ENCODE measurements at places on chromosomes 11 and 22. TPM values are rescaled to one million over a fixed set of nuclear protein-coding genes. Genes with fewer than 3 reads are reported as not detected.

The CHADL gene
- 3.1 TPM for total RNA-seq

The BEST1 gene
- 0.44 TPM for total RNA-seq

The SSH3 gene
- total RNA-seq, result 56.9 TPM

The AGBL2 gene
- 6.1 TPM for total RNA-seq

The DNAJB7 gene
- not detected for total RNA-seq

The MMP8 gene
- total RNA-seq, result not detected

- H3K27ac ChIP-seq, result no peak overlapping the region
- peak overlapping the region; percentile 98 for H3K4me3 ChIP-seq
These were observed 1.9 kb downstream of the ZFTA start for GRCh38 chr11:63766531-63767235.

- H3K27me3 ChIP-seq, result peaks cover 9% of the 10 kb centered on the region
- H3K27ac ChIP-seq, result no peak overlapping the region
- H3K36me3 ChIP-seq, result no peaks in the 10 kb centered on the region
- no peak for DNase-seq
- no peak overlapping the region for H3K4me3 ChIP-seq
These were observed 63.4 kb downstream of the ST3GAL4 start for GRCh38 chr11:126418887-126419286.

DNA sequence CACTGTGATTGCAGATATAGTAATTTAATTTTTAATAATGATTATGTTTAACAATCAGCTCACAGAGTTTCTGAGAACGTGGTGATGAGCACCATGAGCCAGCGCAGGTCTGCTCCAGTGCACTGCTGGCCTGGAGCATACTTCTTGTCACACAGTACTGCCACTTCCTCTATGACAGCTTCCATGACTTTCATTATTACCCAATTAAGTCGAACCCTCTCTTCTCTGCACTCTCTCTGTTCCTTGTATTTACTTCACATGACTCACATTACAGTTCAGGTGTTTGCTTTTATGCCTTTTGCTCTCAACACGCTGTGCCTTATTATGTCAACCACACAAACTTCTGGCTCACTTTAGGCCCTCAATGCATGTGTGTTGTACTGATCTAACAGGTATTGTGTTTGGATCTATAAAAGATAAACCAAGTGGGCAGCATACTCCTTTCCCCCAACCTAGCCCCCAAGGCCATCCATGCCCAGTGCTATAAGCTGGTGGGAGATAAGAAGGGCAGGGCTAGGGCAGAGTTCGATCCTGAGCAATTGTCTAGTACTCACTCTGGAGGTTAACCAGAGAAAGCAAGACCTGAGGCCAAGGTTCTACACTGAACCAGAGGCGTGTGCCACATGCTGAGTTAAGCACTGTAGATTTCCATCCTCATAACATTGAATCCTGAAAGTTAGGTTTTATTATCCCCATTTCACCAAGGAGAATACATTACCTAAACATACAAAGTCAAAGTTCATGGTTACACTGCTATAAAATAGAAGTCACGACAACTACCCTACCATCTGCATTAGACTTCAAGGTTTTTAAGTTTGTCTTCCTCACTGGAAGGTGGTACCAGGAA lies 356.5 kb downstream of the INSC start:
- peaks cover 4% of the 10 kb centered on the region for H3K27me3 ChIP-seq
- H3K27ac ChIP-seq, result no peak overlapping the region

GRCh38 chr22:40499209-40499623 lies 128.8 kb downstream of the SGSM3 start:
- H3K4me3 ChIP-seq, result no peak overlapping the region
- peak overlapping the region; percentile 68 for H3K27ac ChIP-seq
- H3K36me3 ChIP-seq, result peaks cover 9% of the 10 kb centered on the region

DNA sequence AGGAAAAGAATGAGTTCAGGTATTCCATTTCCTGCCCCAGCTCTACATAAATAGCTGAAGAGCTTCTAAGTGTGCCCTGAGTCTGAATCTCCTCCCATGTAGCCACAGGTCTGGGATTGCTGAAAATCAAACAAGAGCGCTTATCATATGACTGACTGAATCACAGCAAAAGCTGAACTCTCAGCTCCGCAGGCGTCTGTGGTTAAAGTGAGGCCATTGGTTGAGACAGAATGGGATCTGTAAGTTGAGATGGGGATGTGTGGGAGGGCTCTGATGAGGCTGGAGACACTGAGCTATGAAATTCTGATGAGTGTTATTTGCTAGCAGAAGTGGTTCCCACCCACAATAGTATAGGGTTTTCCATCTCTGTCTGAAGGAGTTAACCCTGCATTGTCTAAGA lies 637.0 kb downstream of the OPCML start:
- DNase-seq, result no peak
- peaks cover 6% of the 10 kb centered on the region for H3K4me1 ChIP-seq
- H3K27me3 ChIP-seq, result peaks cover 9% of the 10 kb centered on the region
- no peaks in the 10 kb centered on the region for H3K36me3 ChIP-seq

DNA sequence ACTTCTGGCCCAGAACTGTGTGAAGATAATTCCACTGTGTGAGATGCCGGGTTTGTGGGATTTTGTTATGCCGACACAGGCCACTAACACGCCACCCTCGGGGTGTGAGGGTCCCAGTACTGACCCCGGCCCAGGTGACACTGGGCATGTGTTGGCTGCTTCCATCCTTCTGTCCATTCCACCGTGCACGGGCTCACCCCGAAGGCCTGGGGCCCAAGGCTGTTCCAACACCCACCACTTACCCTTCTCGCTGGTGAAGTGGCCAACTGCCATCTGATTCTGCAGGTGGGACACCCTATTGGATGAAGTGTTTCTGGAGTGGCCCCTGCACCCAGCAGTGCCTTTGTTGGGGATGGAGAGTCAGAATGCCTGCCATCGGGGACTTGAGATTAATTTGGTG lies 1307.5 kb downstream of the BRD1 start:
- H3K36me3 ChIP-seq, result no peaks in the 10 kb centered on the region
- H3K27ac ChIP-seq, result no peak overlapping the region
- no peak overlapping the region for H3K4me3 ChIP-seq
- peaks cover 4% of the 10 kb centered on the region for H3K4me1 ChIP-seq

GRCh38 chr11:96188243-96189006 lies 154.6 kb downstream of the MAML2 start:
- no peak overlapping the region for H3K27ac ChIP-seq
- peaks cover 18% of the 10 kb centered on the region for H3K4me1 ChIP-seq

- H3K4me1 ChIP-seq, result no peaks in the 10 kb centered on the region
- H3K4me3 ChIP-seq, result no peak overlapping the region
- peaks cover 80% of the 10 kb centered on the region for H3K27me3 ChIP-seq
- no peaks in the 10 kb centered on the region for H3K36me3 ChIP-seq
These were observed 10.5 kb downstream of the SCN4B start for GRCh38 chr11:118142081-118142480.

DNA sequence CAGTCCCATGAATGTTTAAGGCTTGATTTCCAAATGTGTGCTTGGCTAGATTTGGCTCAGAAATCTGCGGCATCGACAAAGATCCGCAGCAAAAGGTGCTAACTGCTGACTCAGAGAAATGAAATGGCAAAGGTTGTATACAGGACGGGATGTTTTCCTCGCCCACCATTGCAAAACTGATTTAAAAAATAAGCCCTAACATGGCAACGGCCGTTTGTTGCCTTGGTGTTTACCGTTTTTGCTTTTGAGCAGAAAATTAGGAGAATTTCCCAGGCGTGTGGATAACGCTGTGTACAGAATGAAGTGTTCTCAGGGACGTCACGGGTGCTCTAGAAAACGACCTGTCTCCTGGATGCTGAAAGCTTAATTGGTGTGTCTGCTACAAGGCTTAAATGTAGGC lies 70.2 kb downstream of the ARHGAP8 start:
- no peak overlapping the region for H3K4me3 ChIP-seq
- peaks cover 27% of the 10 kb centered on the region for H3K36me3 ChIP-seq
- no peak for DNase-seq
- no peaks in the 10 kb centered on the region for H3K4me1 ChIP-seq
- no peaks in the 10 kb centered on the region for H3K27me3 ChIP-seq

DNA sequence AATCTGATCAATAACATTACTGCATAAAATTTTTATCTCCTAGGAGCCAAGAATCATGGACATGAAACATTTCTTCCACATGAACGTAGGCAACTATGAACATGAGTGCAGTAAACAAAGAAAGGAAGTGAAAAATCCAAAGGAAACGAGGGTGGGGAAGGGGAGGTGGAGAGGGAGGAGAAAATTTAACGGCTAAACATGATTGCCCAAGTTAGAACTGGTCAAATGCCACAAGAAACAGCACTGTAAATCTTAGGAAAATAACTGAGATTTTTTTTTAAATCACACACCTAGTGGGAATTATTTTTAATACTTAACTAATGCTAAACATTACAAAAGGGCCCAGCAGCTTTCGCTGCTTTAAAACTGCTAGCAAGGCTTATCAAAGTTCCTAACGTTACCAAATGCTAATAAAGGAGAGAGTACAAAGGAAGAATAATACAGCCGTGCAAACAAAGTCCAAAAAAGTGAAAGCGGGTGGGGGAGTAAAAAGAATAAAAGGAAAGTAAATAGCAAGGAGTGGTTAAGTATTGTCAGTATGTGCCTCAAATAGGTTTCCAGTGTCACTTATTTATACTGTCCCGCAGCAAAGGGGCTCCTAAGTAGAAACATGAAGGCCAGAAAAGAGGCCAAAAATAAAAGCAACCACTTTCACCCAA lies 13.7 kb downstream of the NARS2 start:
- no peaks in the 10 kb centered on the region for H3K27me3 ChIP-seq
- H3K4me3 ChIP-seq, result peak overlapping the region; percentile 51
- H3K36me3 ChIP-seq, result peaks cover 18% of the 10 kb centered on the region

Data from progenitor cell of endocrine pancreas (in vitro differentiated cells).